ENCODE measurements at places on chromosomes 1 and 21. TPM values are rescaled to one million over a fixed set of nuclear protein-coding genes. Genes with fewer than 3 reads are reported as not detected.
A peak's percentile ranks its signal among the peaks of the same experiment; 100 is the strongest.

DNA sequence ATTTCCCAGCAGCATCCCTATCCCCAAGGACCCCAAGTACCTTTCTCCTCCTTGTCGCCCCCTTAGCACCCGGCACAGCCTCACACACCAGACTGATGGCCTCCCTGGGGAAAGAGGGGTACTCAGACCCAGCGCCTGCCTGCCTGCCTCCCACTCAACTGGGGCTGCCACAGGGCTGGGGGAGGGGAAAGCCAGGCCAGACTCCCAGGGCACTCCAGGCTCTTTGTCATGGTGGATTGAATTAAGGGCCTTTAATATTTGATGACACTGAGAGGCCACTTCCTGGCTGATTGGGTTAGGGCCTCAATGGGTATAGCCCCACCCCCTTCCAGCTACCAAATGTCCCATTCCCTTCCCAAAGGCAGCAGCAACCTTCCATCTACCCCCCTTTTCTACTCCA lies 1.8 kb downstream of the SHC1 start:
- H3K4me3 ChIP-seq = no peak overlapping the region
- H3K36me3 ChIP-seq = peaks cover 47% of the 10 kb centered on the region
- H3K4me1 ChIP-seq = peaks cover 45% of the 10 kb centered on the region
- no peak for DNase-seq

GRCh38 chr1:51919684-51920083 lies 41.2 kb upstream of the NRDC start:
- no peaks in the 10 kb centered on the region for H3K36me3 ChIP-seq
- H3K27me3 ChIP-seq = peaks cover 44% of the 10 kb centered on the region
- H3K4me1 ChIP-seq = no peaks in the 10 kb centered on the region
- H3K27ac ChIP-seq = no peak overlapping the region

DNA sequence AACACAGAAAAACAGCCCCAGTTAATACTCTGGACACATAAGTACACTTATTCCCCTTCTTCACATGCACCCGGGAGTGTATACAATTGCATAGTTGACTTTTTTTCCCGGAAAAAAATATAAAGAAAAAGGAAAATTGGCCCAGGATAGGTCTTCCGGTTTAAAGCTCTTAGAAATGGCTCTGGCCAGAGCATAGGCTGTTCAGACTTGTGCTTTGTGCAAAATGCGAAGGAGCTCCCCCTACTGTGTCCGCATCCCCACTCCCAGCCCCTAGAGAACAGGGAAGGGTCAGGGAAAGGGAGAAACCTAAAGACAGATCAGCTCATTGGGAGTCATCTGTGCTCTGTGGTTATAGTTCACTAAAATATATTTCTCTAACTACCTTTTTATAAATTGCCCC lies 5.5 kb upstream of the MTMR11 start:
- H3K4me3 ChIP-seq = no peak overlapping the region
- DNase-seq = peak; percentile 48
- peaks cover 44% of the 10 kb centered on the region for H3K36me3 ChIP-seq

GRCh38 chr1:10773376-10773775 lies 23.1 kb downstream of the CASZ1 start:
- peak overlapping the region; percentile 59 for H3K27ac ChIP-seq
- DNase-seq = no peak
- no peaks in the 10 kb centered on the region for H3K36me3 ChIP-seq
- peaks cover 44% of the 10 kb centered on the region for H3K4me1 ChIP-seq

- H3K4me3 ChIP-seq = no peak overlapping the region
- no peak overlapping the region for H3K27ac ChIP-seq
- DNase-seq = no peak
- H3K27me3 ChIP-seq = no peaks in the 10 kb centered on the region
- H3K36me3 ChIP-seq = no peaks in the 10 kb centered on the region
- H3K4me1 ChIP-seq = peaks cover 27% of the 10 kb centered on the region
These were observed 10.8 kb downstream of the LYST start for GRCh38 chr1:235855811-235856429.

Gene SPOCD1
- not detected for total RNA-seq

All from heart right ventricle (tissue), 16 donors.